Activated CD4-positive, alpha-beta T cell treated with anti-CD3 and anti-CD28 coated beads, Interleukin-2, amount 10 ng/mL, durations not matched to agents 24 days and 14 days (primary cell): ENCODE measurements at places on chromosomes 11 and 22.
A peak's percentile ranks its signal among the peaks of the same experiment; 100 is the strongest.

- H3K27ac ChIP-seq = peak overlapping the region; percentile 92
- H3K27me3 ChIP-seq = no peaks in the 10 kb centered on the region
- peak; percentile 81 for DNase-seq
- peaks cover 36% of the 10 kb centered on the region for H3K36me3 ChIP-seq
- no peak overlapping the region for H3K4me3 ChIP-seq
Observed at GRCh38 chr11:65506772-65507505, 8.1 kb downstream of the MALAT1 start.

- no peak for DNase-seq
- peaks cover 5% of the 10 kb centered on the region for H3K27me3 ChIP-seq
- H3K36me3 ChIP-seq = no peaks in the 10 kb centered on the region
- H3K4me3 ChIP-seq = no peak overlapping the region
- no peaks in the 10 kb centered on the region for H3K4me1 ChIP-seq
Observed at GRCh38 chr11:60347084-60347797, 20.2 kb downstream of the MS4A6E start.

- H3K4me3 ChIP-seq = no peak overlapping the region
- no peaks in the 10 kb centered on the region for H3K27me3 ChIP-seq
- no peak overlapping the region for H3K27ac ChIP-seq
- no peaks in the 10 kb centered on the region for H3K36me3 ChIP-seq
- H3K4me1 ChIP-seq = no peaks in the 10 kb centered on the region
Observed at GRCh38 chr22:27492566-27493201, 308.9 kb downstream of the MN1 start.

GRCh38 chr11:12171921-12172320 lies 61.5 kb downstream of the MICAL2 start:
- no peak for DNase-seq
- peaks cover 57% of the 10 kb centered on the region for H3K36me3 ChIP-seq
- H3K4me3 ChIP-seq = no peak overlapping the region
- H3K27me3 ChIP-seq = no peaks in the 10 kb centered on the region

- H3K36me3 ChIP-seq = no peaks in the 10 kb centered on the region
- no peak for DNase-seq
- H3K27me3 ChIP-seq = no peaks in the 10 kb centered on the region
Observed at GRCh38 chr22:18905540-18906409, at the start of gene DGCR6. Gene DGCR6, plus strand, starts transcription at chr22:18906320. Its CDS starts 55 bp downstream, at chr22:18906375.

- H3K36me3 ChIP-seq = peaks cover 1% of the 10 kb centered on the region
- H3K27me3 ChIP-seq = peaks cover 3% of the 10 kb centered on the region
- H3K4me1 ChIP-seq = peaks cover 5% of the 10 kb centered on the region
- no peak overlapping the region for H3K27ac ChIP-seq
- no peak overlapping the region for H3K4me3 ChIP-seq
Observed at GRCh38 chr11:32849761-32850160, 20.0 kb downstream of the PRRG4 start.

GRCh38 chr11:9525116-9525515 lies 48.4 kb upstream of the WEE1 start:
- no peak overlapping the region for H3K27ac ChIP-seq
- H3K27me3 ChIP-seq = no peaks in the 10 kb centered on the region
- H3K4me3 ChIP-seq = no peak overlapping the region
- no peaks in the 10 kb centered on the region for H3K4me1 ChIP-seq
- peaks cover 31% of the 10 kb centered on the region for H3K36me3 ChIP-seq
- no peak for DNase-seq

DNA sequence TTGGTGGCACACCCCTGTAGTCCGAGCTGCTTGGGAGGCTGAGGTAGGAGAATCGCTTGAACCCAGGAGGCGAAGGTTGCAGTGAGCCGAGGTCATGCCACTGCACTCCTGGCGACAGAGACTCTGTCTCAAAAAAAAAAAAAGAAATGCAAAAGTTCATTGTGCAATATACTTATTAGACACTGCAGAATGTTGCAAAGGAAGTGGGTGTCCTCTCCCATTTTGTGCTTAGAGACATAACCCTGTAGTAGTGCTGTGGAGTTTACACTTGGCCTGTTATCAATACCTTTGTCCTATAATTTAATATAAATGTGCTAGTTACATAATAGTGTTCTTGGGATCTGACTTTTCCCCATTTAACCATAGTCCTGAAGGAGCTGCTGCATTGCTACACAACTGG lies 9.4 kb downstream of the BCL2L13 start:
- H3K27me3 ChIP-seq = no peaks in the 10 kb centered on the region
- H3K4me1 ChIP-seq = peaks cover 3% of the 10 kb centered on the region
- no peak overlapping the region for H3K4me3 ChIP-seq
- peaks cover 3% of the 10 kb centered on the region for H3K36me3 ChIP-seq
- no peak overlapping the region for H3K27ac ChIP-seq

- H3K4me1 ChIP-seq = peaks cover 1% of the 10 kb centered on the region
- no peak overlapping the region for H3K4me3 ChIP-seq
- H3K27me3 ChIP-seq = no peaks in the 10 kb centered on the region
- no peak for DNase-seq
Observed at GRCh38 chr11:61138935-61139334, 22.3 kb downstream of the VPS37C start.

DNA sequence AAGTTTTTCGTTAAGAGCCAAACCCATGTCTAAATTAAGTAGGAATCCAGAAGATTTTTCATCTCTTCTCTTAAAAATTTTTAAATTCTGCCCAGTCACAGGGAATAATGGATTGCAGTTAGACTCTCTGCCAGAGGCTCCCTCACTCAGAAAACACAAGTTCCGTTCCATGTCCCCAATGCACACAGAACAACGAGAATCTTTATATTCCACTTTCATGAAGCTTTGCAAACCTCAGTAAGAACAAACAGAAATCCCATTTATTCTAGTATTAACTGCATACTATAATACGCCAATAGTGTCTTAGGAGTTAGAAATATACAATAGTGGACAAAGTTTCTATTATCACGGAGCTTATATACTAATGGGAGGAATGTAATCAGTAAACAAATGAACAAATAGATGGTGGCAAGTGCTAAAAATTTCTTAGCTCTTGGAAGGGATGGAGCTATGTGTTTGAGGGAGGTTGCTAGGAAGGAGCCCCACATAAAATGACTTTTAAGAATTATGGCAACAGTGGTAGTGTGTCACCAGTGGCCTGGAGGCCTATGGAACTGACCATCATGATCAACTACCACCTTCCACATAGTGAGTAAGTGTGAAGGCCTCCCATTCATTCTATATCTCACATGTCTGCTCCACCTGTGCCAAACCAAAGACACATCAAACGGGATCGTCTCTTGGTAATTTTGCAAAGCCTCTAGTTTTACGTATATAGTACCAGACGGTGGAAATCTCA lies 24.9 kb downstream of the PICALM start:
- no peak for DNase-seq
- H3K27ac ChIP-seq = peak overlapping the region; percentile 52
- no peaks in the 10 kb centered on the region for H3K27me3 ChIP-seq
- H3K4me1 ChIP-seq = peaks cover 68% of the 10 kb centered on the region
- H3K36me3 ChIP-seq = peaks cover 18% of the 10 kb centered on the region

- peaks cover 3% of the 10 kb centered on the region for H3K4me1 ChIP-seq
- no peak for DNase-seq
- no peak overlapping the region for H3K27ac ChIP-seq
- H3K4me3 ChIP-seq = no peak overlapping the region
- H3K36me3 ChIP-seq = peaks cover 16% of the 10 kb centered on the region
- no peaks in the 10 kb centered on the region for H3K27me3 ChIP-seq
Observed at GRCh38 chr11:71433648-71434450, 14.3 kb downstream of the DHCR7 start.

DNA sequence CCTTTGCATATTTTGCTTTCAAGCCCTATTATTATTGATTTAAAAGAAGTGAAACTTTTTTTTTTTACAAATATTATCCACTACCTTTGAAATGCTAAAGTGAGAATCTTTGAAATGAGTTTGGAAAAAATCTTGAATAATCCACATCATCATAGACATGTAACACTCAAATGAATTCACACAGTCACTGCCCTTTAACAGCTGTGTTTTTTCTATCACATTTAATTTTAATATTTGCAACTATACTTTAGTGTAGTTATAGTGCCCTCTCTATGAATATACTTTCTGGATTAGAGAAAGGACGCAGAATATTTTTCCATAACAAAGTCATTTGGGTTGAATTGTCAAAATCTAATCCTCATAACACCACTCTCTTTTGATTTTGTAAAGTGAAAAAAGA lies 37.9 kb upstream of the MTMR2 start:
- no peaks in the 10 kb centered on the region for H3K4me1 ChIP-seq
- no peak for DNase-seq

GRCh38 chr22:50718352-50718709 lies 19.7 kb upstream of the ACR start:
- H3K36me3 ChIP-seq = no peaks in the 10 kb centered on the region
- no peaks in the 10 kb centered on the region for H3K4me1 ChIP-seq
- H3K4me3 ChIP-seq = no peak overlapping the region
- DNase-seq = no peak

DNA sequence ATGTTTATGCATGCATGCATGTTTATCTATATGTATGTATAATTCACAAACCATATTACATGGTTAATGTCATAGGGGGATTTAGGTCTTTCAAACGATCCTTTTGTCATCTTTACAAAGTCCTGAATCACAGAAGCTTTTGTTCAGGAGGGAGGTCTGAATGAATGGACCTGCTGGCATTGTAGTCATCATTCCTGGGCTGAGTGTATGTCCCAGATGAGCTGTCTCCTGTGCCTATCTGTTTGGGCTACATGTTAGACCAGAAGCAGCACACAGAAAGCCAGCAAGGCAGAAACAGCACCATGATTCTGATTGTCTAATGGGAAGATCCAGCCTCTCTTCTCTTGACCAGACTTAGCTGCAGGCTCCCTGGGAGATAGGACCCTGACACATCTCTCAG lies 69.5 kb downstream of the ADM start:
- peaks cover 7% of the 10 kb centered on the region for H3K27me3 ChIP-seq
- H3K4me3 ChIP-seq = no peak overlapping the region
- H3K4me1 ChIP-seq = no peaks in the 10 kb centered on the region
- no peak for DNase-seq
- no peak overlapping the region for H3K27ac ChIP-seq

GRCh38 chr11:120208777-120209176 lies 2.1 kb upstream of the OAF start:
- H3K27me3 ChIP-seq = peaks cover 58% of the 10 kb centered on the region
- H3K36me3 ChIP-seq = peaks cover 1% of the 10 kb centered on the region
- DNase-seq = no peak
- H3K4me1 ChIP-seq = peaks cover 11% of the 10 kb centered on the region
- H3K4me3 ChIP-seq = no peak overlapping the region
- H3K27ac ChIP-seq = no peak overlapping the region
